ENCODE measurements at places on chromosomes 5 and 9.

GRCh38 chr5:170275376-170275994 is 22.1 kb downstream of the LCP2 start:
- DNase-seq: no peak

DNA sequence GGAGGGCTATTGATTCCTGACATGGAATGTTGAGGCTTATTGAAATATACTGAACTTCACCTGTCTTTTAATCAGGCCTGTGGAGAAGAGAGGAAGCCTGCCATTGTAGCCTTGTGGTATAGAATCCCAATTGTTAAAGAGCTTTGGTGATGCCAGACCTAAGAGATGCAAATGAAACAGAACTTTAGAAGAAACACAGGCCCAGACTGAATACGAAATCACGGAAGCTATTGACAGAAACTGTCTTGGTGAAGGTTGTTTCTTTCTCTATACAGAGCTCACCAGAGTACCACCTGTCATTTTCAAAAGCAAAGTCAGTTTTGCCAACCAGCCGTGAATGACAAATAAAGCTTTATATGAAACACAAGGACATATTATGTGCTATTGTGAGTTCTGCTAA is 660.3 kb downstream of the ISL1 start:
- peak; percentile 71 for DNase-seq

DNA sequence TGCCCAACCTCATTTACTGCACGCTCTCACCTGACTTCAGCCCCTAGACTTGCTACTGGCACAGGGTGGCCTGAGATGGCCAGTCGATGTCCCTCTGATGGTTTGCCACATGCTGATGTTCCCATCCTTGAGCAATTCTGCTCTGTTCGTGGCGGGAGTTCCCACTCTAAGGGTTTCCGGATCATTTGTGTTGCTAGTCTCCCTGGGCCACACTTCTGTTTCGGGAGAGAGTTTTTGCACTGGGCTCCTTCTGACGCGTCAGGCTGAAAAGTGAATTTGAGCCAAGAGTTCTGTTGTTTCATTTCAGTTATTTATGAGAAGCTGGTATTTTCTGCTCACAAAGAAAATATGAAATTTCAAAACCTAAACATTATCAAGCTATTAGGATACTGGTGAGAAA is 597.7 kb downstream of the BNC2 start:
- no peak for DNase-seq

- no peak for DNase-seq
Measured at GRCh38 chr5:148474025-148474511, 90.3 kb downstream of the FBXO38 start.

GRCh38 chr9:135045264-135045927 is 42.1 kb upstream of the OLFM1 start:
- DNase-seq: no peak

DNA sequence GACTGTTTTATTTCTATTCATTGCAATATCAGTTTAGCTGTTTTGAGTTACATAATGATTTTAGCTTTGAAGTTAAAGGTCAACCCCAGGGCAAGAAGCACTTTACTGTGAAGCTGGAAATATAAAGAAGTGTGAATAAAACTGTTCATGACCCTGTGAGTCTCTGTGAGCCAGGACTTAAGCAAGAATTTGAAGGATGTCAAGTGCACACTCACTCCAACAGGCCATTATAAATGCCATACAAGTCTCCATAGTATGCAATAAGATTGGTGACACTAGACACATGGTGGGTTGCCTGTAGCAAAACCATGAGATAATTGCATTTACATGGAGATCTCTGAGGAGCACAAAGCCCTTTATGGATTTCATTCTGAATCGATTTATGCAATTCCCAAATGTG is 318.7 kb upstream of the ITGA1 start:
- no peak for DNase-seq

GRCh38 chr9:87950765-87951488 is 23.4 kb downstream of the CDK20 start:
- no peak for DNase-seq

DNA sequence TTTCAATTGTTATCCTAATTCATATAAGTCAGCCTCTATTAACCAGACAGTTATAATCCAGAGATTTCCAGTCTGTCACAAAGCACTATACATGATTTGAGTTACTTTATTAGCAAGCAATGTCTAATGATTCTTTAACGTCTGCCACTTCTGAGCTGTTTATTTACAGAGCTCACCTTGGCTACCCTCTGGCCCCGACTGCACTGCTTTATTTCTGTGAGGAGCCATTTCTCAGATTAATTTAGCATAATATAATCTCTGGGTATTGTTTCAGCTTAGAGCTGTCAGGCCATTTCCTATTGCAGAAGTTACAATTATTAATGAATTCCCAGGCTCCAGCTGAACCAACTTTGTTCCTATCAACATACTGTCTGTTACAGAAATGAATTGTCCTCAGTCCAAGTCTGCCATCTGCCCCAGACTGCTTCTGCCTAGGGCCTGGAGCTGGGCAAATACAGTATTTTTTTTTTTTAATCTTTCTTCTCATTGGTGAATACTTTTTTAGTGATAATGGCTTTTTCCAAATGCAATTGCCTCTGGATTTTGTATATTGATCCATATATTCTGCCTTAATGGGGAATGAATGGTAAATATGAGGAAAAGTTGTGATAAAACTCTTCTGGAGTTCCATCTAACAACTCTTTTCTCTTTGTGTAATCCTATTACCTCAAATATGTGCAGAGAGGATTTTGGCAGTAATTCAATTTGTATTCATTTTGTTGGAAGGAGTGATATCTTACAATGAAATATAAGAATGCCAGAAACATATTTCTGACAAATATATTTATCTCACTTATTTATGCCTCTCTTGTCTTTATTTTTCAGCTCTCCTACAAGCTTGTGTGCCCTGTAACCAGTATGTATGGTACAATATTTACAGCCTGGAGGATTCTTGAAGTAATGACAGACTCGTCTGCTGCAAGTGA is 104.7 kb downstream of the FOCAD start:
- DNase-seq: no peak

GRCh38 chr5:3511934-3512333 is 83.7 kb upstream of the IRX1 start:
- no peak for DNase-seq

DNA sequence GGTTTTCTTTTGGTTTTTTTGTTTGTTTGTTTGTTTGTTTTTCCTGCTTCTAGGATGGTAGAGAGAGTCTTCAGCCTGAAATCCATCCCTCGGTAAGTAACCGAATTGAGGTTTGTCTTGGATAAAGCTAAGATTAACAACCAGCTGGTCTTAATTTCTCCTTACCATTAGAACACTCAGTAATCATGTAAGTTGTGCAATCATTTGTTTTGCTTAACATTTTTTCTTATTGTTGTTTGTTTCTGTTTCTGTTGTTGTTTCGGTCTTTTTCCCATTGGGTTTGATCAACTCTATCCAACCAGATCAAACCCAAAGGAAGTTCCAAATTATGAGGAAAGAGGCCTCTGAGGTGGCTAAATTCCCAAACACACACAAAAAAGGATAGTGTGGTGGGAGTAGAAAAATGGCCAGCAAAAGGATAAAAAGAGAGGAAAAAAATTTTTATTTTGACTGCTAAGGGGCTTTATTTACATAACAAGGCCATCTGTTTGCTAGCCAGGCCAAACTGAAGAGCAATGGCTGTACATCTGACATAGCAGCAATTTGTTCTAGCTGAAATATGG is 49.6 kb upstream of the ANKRD31 start:
- no peak for DNase-seq

DNA sequence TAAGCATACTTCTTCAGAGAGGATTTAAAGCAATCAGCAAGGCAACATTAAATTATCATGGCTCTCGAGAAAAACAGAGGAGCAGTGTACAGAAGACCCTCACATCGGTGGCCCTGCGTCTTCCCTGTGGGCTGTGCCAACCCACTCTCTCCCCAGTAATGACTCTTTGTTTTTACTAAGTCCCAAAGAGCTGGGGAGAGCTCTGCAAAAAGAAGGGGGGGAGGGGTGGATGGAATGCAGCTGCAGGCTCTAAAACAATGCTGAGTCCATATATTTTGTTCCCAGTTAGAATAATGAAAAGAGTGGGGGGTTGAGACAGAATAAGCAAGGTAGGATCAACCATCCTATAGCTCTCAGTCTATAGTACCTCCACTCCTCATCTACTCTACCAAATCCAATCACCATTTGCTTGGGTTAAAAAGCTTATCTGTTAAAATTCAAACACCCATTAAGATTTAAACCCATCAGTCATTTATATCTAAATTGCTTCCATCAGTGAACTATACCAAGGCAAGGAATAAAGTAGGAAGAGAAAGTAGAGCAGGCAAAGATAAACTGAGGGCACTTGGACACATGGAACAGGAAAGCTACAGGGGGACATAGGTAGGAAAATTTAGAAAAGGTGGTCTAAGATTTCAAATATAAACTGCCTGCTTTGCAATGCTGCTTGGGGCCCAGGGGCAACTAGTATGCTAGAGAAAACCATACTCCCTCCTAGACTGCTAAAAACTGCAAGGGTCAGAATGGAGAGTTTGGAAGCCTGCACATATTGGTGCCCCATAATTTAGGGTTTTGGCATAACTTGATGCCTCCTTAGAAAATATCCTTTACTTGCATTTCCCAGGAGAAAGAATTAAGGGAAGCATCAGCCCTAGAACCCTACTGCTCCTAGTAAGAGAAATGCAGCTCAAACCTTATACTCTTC is 20.6 kb downstream of the ELL2 start:
- no peak for DNase-seq

GRCh38 chr5:74113927-74114326 is 487.9 kb downstream of the ARHGEF28 start:
- DNase-seq: no peak

DNA sequence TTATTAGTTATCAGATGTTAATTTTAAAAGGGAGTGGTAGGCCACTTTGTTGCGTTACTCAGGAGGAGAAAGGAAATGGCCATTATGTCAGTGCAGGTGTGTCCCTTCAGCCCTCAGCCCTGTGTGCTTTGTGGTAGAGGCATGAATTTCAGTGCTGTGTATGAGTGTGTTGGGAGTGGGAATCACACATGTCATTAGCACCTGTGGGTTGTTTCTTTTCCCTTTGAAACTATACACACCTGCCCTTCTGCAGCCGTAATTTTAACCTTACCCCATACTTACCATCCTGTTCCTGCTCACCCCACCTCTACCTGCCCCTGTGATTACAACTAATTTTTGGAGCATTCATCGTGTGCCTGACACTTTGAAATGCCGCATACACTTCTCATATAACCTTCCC is 156.4 kb downstream of the ARHGAP26 start:
- no peak for DNase-seq

DNA sequence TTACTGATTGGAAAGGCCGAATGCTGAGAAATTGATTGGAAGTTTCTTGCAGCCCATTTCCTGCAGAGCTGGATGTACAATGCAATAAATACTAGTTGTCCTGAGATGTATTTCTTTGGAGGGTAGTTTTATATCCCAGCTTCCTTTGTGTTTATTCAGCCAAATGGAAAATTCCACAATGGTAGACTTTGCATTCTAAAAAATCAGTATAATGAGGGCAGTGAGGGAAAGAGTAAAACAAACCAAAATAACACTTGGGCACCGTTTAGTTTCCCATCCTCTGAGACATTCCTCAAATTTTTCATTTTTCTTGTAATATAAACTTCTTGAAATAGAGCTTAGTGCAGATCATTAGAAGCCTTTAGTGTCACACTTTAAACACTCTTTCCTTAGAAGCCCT is 379.4 kb downstream of the EBF1 start:
- no peak for DNase-seq

DNA sequence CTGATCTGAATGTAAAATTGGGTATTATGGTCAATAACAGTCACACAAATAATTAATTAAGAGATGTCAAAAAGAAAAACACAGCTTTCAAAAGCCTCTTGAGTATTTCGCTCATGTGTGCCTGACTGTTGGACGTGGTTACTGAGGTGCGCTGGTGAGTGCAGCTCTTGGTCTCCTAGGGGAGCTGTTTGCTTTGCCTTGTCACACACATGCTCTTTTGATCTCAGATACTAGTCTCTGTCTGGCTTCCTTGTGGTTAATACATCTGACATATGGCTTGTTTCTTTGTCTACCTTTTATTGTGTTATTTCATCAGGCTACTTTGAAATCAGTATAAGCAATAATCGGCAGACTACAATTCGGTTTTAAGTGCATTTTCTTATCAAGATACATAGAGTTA is 51.5 kb downstream of the PCSK1 start:
- peak; percentile 48 for DNase-seq
